Activated CD8-positive, alpha-beta memory T cell treated with anti-CD3 and anti-CD28 coated beads, Interleukin-2, amount 10 ng/mL, durations not matched to agents 7 days and 5 days (primary cell): ENCODE measurements at places on chromosomes 6 and 20. TPM values are rescaled to one million over a fixed set of nuclear protein-coding genes. Genes with fewer than 3 reads are reported as not detected.

The KHDRBS2 gene
- not detected for total RNA-seq

GRCh38 chr20:23156170-23156841 lies 70.2 kb upstream of the CD93 start:
- no peak overlapping the region for H3K4me3 ChIP-seq
- peaks cover 26% of the 10 kb centered on the region for H3K4me1 ChIP-seq
- peaks cover 15% of the 10 kb centered on the region for H3K27me3 ChIP-seq
- no peak overlapping the region for H3K27ac ChIP-seq

DNA sequence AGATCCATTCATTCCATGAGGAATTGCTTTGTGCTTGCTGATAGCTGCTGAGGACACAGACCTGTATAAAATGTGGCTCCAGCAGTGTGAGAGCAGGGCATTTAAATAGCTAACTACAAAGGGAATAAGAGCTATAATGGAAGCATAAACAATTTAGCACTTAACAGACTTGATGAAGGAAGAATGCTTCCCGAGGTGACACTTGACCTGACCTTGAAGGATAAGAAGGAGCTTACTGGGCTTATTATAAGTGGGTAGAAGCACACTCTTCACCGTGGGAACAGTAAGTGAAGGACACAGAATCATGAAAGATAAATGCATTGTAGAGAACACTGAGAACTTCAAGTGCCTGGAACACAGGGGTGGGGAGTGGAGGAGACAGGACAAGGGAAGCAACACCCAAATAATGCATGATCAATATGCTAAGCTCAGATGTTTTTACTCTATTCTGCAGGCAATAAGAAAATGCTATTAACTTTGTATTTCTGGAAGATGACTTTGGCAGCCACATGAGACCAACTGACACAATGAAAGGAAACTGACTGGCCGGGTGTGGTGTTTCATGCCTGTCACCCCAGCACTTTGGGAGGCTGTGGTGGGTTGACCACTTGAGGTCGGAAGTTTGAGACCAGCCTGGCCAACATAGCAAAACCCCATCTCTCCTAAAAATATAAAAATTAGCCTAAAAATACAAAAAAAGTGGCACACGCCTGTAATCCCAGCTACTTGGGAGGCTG lies 84.2 kb downstream of the EPB41L2 start:
- DNase-seq: no peak
- H3K4me3 ChIP-seq: no peak overlapping the region
- H3K4me1 ChIP-seq: no peaks in the 10 kb centered on the region
- no peak overlapping the region for H3K27ac ChIP-seq
- H3K36me3 ChIP-seq: peaks cover 2% of the 10 kb centered on the region
- H3K27me3 ChIP-seq: no peaks in the 10 kb centered on the region

DNA sequence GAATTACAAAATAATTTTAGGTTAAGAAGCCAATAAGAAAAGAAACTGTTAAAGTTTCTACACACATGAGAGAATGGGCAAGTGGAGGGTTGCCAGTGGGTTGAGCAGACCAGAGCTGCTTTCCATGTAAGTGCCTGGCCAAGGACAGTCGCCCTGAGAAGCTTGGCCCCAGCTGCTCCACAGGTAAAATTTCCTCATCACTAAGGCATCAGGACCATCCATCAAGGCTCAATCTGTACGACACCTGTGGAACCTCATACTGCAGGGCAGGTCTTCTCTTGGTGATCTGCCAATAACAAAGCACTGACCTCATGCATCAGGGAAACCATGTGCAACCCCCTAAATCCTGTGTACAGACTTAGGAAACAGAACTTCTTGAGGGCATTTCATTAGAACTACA lies 115.4 kb downstream of the INSM1 start:
- no peak overlapping the region for H3K4me3 ChIP-seq
- H3K36me3 ChIP-seq: peaks cover 3% of the 10 kb centered on the region
- peaks cover 2% of the 10 kb centered on the region for H3K4me1 ChIP-seq
- DNase-seq: no peak

The SLC16A10 gene
- 4.8 TPM for total RNA-seq

DNA sequence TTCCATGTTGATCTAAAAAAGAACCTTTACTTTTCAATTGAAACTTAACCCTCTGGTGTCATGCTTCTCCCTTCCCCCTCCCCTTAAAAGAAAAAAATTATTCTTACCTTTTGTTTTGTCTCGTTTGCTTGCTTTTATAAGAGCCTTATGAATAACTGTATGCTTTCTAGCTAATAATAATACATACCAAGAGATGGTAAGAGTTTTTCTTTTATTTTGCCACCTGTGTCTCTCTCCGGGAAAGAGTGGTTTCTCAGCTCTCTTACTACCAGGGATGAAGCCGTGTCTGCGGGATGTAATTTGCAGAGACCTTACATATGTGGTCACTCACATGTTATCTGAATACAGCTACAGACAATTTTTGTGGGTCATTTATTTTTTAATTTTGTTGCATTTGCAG lies 7.7 kb downstream of the STX16 start:
- peak overlapping the region; percentile 56 for H3K4me3 ChIP-seq
- H3K36me3 ChIP-seq: peaks cover 50% of the 10 kb centered on the region
- no peaks in the 10 kb centered on the region for H3K27me3 ChIP-seq
- H3K4me1 ChIP-seq: peaks cover 80% of the 10 kb centered on the region
- peak overlapping the region; percentile 77 for H3K27ac ChIP-seq

GRCh38 chr6:166713434-166714186 lies 86.6 kb upstream of the RPS6KA2 start:
- no peaks in the 10 kb centered on the region for H3K27me3 ChIP-seq
- no peak for DNase-seq
- no peaks in the 10 kb centered on the region for H3K36me3 ChIP-seq
- no peak overlapping the region for H3K27ac ChIP-seq

The ZC3H12D gene
- 37.5 TPM for total RNA-seq

The ELOVL4 gene
- total RNA-seq: 2.1 TPM

GRCh38 chr20:54079652-54080051 lies 9.3 kb upstream of the BCAS1 start:
- H3K27me3 ChIP-seq: peaks cover 2% of the 10 kb centered on the region
- peaks cover 40% of the 10 kb centered on the region for H3K4me1 ChIP-seq
- no peak for DNase-seq
- H3K36me3 ChIP-seq: peaks cover 6% of the 10 kb centered on the region
- no peak overlapping the region for H3K27ac ChIP-seq

The BPI gene
- not detected for total RNA-seq

- peaks cover 3% of the 10 kb centered on the region for H3K4me1 ChIP-seq
- H3K36me3 ChIP-seq: no peaks in the 10 kb centered on the region
- H3K4me3 ChIP-seq: no peak overlapping the region
Observed at GRCh38 chr20:4633780-4634179, 87.9 kb upstream of the PRND start.

GRCh38 chr20:5215672-5216304 lies 89.0 kb downstream of the CDS2 start:
- DNase-seq: no peak
- no peaks in the 10 kb centered on the region for H3K4me1 ChIP-seq
- H3K27ac ChIP-seq: no peak overlapping the region

DNA sequence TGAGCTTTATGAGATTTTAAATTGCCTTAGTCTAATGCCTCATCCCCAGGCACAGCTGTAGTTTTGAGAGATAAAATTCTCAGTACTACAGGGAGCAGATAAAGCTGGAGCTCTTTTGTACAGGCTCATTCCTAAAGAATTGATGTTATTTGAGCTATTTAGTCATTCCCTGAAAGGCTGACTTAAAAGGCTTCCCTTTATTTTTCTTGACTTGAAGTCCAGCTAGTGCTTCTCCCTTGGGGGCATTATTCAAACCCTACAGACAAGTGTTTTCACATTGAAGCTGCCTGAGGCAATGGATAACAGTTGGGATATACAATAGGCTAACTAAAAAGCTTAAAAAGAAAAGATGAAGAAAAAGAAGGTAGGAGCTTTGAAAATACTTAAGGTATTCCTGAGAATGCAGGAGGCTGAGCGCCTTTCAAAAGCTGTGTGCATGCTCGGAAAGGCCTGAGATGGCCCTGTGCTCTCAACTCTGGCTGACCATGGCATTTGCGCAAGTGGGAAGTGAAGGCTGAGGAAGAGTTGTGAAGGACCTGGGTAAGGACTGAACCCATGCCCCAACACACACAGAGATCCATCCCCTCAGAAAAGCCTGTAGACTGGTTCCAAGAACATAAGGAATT lies 315.1 kb downstream of the SMOC2 start:
- H3K27ac ChIP-seq: no peak overlapping the region
- H3K4me1 ChIP-seq: no peaks in the 10 kb centered on the region
- H3K4me3 ChIP-seq: no peak overlapping the region

DNA sequence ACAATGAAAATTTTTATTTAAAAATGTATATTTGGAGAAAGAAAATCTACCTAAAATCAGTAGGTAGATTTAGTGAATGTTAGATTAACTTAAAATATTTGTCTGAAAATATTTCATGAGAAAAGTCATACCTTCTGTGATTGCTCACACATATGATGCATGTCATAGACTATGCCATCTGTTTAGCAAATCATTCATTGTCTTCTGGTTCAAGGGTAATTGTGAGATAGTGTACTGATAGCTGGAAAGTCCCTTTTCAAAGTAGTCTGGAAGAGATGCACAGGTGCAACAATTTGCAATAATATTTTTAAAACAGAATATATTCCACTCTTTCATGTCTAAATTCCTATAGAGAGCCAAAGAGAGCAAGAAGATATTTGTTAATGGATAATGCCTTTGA lies 21.0 kb upstream of the RNF217 start:
- H3K27ac ChIP-seq: no peak overlapping the region
- no peak overlapping the region for H3K4me3 ChIP-seq
- H3K27me3 ChIP-seq: no peaks in the 10 kb centered on the region
- H3K4me1 ChIP-seq: no peaks in the 10 kb centered on the region
- H3K36me3 ChIP-seq: no peaks in the 10 kb centered on the region

- peak; percentile 86 for DNase-seq
- peaks cover 19% of the 10 kb centered on the region for H3K4me1 ChIP-seq
- H3K36me3 ChIP-seq: peaks cover 7% of the 10 kb centered on the region
Observed at GRCh38 chr6:114989279-114989964, 646.6 kb upstream of the HS3ST5 start.

The RNF182 gene
- not detected for total RNA-seq

The PPP1R14C gene
- not detected for total RNA-seq

DNA sequence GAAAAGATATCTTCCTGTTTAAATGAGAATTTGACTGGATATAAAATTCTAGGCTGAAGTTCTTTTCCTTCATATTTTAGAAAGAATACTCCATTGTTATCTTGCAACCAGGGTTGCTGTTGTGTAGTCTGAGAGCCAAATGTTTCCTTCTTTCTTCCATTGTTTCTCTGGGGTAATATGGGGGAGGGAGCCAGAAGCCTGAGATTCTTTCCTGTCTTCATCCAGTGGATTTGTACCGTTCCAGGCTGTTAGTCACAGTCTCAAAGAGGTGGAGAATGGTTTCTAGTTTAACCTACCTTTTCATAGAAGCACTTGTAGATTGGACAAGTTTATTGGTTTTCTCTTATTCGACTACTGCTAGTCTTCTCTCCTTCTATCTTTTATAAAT lies 6.1 kb upstream of the ULBP3 start:
- peaks cover 44% of the 10 kb centered on the region for H3K27me3 ChIP-seq
- no peak overlapping the region for H3K27ac ChIP-seq
- no peaks in the 10 kb centered on the region for H3K36me3 ChIP-seq
- no peak for DNase-seq

- no peak overlapping the region for H3K4me3 ChIP-seq
- peaks cover 24% of the 10 kb centered on the region for H3K4me1 ChIP-seq
- no peak for DNase-seq
- no peaks in the 10 kb centered on the region for H3K27me3 ChIP-seq
Observed at GRCh38 chr20:47476452-47476851, 25.2 kb upstream of the NCOA3 start.

The TRAPPC3L gene
- not detected for total RNA-seq

GRCh38 chr6:83057705-83058321 lies 7.8 kb downstream of the UBE3D start:
- H3K4me3 ChIP-seq: no peak overlapping the region
- H3K36me3 ChIP-seq: peaks cover 21% of the 10 kb centered on the region
- H3K4me1 ChIP-seq: peaks cover 4% of the 10 kb centered on the region
- DNase-seq: peak; percentile 44

The ZSCAN16 gene
- 4.6 TPM for total RNA-seq

The GTSF1L gene
- total RNA-seq: 0.28 TPM

DNA sequence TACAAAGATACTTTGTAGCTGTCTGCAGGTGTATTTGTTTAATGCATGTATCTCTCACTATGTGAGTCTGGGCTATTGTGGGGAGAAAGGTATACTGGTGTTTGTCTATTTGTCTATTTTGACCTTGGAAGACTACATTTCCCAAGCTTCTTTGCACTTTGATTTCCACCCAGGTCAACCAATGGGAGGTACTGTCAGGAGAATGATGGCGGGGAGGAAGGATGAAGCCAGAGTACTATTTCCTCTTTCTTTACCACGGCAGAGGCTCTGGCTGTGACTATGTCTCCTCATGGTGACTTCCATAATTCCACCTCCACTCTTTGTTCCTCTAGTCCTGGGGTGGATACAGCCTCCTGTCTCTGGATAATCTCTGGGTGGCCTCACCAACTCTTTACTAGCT lies 23.1 kb downstream of the LBP start:
- H3K36me3 ChIP-seq: no peaks in the 10 kb centered on the region
- H3K27me3 ChIP-seq: peaks cover 17% of the 10 kb centered on the region
- H3K4me3 ChIP-seq: no peak overlapping the region
- DNase-seq: no peak

- no peak overlapping the region for H3K4me3 ChIP-seq
- peaks cover 44% of the 10 kb centered on the region for H3K36me3 ChIP-seq
- no peak for DNase-seq
- no peak overlapping the region for H3K27ac ChIP-seq
Observed at GRCh38 chr6:127963495-127963894, 62.6 kb upstream of the THEMIS start.

The PCIF1 gene
- total RNA-seq: 52.3 TPM

- H3K4me3 ChIP-seq: no peak overlapping the region
- no peak for DNase-seq
- no peak overlapping the region for H3K27ac ChIP-seq
- no peaks in the 10 kb centered on the region for H3K4me1 ChIP-seq
- H3K36me3 ChIP-seq: no peaks in the 10 kb centered on the region
- peaks cover 3% of the 10 kb centered on the region for H3K27me3 ChIP-seq
Observed at GRCh38 chr20:8361006-8361652, 229.1 kb downstream of the PLCB1 start.

GRCh38 chr6:16688984-16689636 lies 72.2 kb downstream of the ATXN1 start:
- peaks cover 23% of the 10 kb centered on the region for H3K36me3 ChIP-seq
- DNase-seq: no peak
- peaks cover 82% of the 10 kb centered on the region for H3K4me1 ChIP-seq
- no peaks in the 10 kb centered on the region for H3K27me3 ChIP-seq

GRCh38 chr6:41644297-41644879 lies 6.1 kb downstream of the MDFI start:
- peaks cover 36% of the 10 kb centered on the region for H3K27me3 ChIP-seq
- DNase-seq: no peak
- no peaks in the 10 kb centered on the region for H3K4me1 ChIP-seq
- H3K4me3 ChIP-seq: no peak overlapping the region

The MYB gene
- total RNA-seq: 47.0 TPM

DNA sequence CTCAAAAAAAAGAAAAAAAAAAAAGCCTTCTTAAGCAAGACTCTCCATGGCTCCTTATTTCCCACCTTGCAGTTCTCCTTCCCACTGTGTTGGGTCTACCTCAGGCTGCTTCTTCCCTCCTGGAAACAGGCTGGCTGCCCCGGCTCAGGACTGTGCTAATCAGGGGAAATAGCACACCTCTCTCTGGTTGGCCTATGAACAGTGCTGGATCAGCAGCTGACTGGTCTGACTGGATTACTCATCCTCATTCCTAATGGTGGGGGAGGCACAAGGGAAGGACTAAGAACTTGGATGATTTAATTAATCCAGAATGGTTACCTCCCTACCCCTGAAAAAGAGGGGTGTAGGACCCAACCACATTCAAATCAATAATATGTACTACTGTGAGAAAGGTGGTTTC lies 3.9 kb upstream of the SRSF3 start:
- no peak for DNase-seq
- peaks cover 10% of the 10 kb centered on the region for H3K36me3 ChIP-seq
- H3K4me1 ChIP-seq: peaks cover 19% of the 10 kb centered on the region
- H3K4me3 ChIP-seq: no peak overlapping the region
- H3K27me3 ChIP-seq: peaks cover 2% of the 10 kb centered on the region
- no peak overlapping the region for H3K27ac ChIP-seq
